ENCODE measurements at places on chromosomes 2 and 18. TPM values are rescaled to one million over a fixed set of nuclear protein-coding genes. Genes with fewer than 3 reads are reported as not detected.

Gene C2orf42
- 7.6 TPM for polyA plus RNA-seq

Gene CIB4
- polyA plus RNA-seq = not detected

Gene OXER1
- polyA plus RNA-seq = 6.1 TPM

Gene DNER
- 2.1 TPM for polyA plus RNA-seq

Gene RSAD2
- polyA plus RNA-seq = 2.1 TPM
